ENCODE measurements at places on chromosomes 1 and 21. TPM values are rescaled to one million over a fixed set of nuclear protein-coding genes. Genes with fewer than 3 reads are reported as not detected.
A peak's percentile ranks its signal among the peaks of the same experiment; 100 is the strongest.

- H3K4me1 ChIP-seq, result no peaks in the 10 kb centered on the region
- no peak for DNase-seq
- H3K27ac ChIP-seq, result no peak overlapping the region
- no peak overlapping the region for H3K4me3 ChIP-seq
- no peaks in the 10 kb centered on the region for H3K27me3 ChIP-seq
Observed at GRCh38 chr1:96688767-96689166, 32.8 kb upstream of the PTBP2 start.

DNA sequence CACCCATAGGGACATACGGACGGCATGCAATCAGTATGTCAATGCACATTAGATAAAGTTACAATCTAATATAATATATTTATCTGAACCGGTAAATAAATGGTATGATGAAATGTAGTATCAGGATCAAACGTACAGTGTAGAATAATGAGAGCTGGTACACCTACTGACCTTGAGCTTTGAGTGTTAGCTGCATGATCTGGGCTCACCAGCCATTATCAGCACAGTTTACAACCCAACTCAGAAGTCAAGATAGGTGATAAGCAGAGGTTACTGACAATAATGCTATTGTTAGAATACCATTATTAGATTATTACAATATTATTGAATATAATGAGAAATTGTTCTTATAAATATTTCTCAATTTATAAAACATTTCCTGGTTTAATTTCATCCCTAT lies 103.0 kb upstream of the ESRRG start:
- no peaks in the 10 kb centered on the region for H3K27me3 ChIP-seq
- DNase-seq, result no peak
- H3K36me3 ChIP-seq, result no peaks in the 10 kb centered on the region
- H3K4me3 ChIP-seq, result no peak overlapping the region
- no peaks in the 10 kb centered on the region for H3K4me1 ChIP-seq
- no peak overlapping the region for H3K27ac ChIP-seq

DNA sequence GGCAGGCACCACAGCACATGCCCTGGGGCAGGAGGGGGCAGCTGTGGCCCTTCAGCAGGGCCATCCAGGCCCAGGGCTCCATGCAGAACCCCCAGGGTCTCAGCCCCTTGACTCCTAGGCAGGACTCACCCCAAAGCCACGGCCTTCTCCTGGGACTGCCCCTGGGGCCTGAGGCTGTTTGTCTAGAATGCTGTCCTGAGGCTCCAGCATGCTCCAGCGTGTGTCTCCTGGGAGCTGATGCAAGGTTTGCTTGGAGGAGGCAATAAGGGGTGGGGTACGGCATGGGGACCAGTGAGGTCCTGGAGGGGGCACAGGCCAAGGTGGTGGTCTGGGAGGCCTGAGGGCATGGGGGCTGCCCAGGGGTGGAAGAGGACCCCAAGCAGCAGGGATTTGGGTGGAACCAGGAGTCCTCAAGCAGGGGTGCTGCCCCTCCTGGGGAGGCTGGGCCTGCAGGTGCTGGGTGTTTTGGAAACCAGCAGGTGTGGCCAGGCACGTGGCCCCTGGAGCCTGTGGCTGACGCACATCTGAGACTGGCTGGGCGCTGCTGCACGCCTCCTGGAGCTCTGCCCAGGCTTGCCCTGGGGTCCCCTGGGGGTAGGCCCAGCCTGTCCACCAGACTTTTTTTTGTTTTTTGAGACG lies 7.8 kb upstream of the CALML6 start:
- H3K27ac ChIP-seq, result peak overlapping the region; percentile 4
- H3K4me1 ChIP-seq, result peaks cover 17% of the 10 kb centered on the region

DNA sequence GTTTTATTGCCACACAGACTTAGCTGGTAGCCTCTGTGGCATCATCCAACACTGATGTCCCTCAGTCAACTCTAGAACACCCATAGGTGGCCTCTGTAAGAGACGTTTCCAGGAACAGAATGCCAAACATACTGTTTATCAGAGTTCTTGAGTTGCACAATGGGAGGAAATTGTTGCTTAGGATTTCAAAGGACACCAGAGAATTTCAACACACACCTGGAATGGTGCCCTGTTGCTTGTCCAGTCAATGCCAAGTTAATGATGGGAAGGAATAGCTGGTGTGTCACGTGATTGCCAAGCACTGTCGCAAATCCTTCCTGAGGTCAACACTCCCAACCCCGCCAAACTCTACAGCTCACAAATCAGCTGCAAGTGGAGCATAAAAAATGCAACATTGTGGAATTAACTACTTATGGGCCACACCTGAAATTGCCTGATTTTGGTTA lies 28.6 kb upstream of the DUSP23 start:
- peaks cover 5% of the 10 kb centered on the region for H3K4me1 ChIP-seq
- no peaks in the 10 kb centered on the region for H3K27me3 ChIP-seq
- no peak overlapping the region for H3K27ac ChIP-seq
- peak; percentile 8 for DNase-seq
- no peak overlapping the region for H3K4me3 ChIP-seq

DNA sequence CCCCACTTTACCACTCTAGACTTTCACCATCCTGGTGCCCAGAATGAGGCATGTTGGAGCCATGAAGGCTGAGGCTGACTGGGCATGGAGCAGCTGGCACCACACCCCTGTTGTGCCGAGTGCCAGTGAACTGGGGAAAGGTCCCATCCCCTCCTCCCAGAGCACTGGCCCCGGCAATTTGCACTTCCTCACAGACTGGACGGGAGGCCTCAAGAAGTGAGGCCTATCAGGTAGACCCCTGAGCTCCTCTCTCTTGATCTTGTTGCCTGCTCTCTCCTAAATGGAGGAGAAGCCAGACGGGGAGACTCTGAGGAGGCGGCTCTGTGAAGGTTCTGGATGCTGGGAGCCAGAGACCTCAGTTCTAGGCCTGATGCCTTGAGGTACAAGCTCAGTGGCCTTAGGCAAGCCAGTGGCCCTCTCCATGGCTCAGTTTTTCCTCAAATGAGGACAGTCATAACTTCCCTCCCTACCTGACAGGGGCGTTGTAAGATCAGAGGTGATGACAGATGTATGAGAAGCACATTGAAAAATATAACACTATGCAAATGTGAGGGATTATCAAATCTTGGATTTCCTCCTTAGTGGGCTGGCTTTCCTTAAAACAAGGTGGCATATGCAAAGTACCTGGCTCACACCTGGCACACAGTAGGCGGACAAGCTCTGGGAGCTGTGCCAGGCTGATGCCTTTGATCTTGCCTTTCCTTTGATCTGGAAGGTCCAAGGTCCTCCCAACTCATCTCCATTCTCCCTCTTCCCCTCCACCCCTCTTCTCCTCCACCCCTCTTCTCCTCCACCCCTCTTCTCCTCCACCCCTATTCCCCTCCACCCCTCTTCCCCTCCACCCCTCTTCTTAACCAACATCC lies 6.7 kb downstream of the GRHL3 start:
- DNase-seq, result no peak
- H3K4me3 ChIP-seq, result no peak overlapping the region
- no peak overlapping the region for H3K27ac ChIP-seq
- no peaks in the 10 kb centered on the region for H3K36me3 ChIP-seq

DNA sequence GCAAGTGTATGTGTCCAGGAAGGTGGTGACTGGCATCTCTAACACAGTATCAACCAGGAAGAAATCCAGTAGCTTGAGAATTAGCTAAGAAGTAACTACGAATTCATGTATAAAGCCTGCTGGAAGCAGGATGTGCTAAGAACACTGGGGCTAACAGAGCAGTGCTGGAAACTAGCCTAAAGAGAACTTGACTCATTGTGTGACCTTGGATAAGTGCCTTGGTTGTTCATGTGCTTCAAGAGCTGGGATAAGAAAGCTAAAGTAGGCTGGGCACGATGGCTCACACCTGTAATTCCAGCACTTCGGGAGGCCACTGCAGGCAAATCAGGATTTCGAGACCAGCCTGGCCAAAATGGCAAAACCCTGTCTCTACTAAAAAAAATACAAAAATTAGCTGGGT lies 186.9 kb downstream of the RRAGC start:
- H3K4me3 ChIP-seq, result no peak overlapping the region
- H3K4me1 ChIP-seq, result no peaks in the 10 kb centered on the region

DNA sequence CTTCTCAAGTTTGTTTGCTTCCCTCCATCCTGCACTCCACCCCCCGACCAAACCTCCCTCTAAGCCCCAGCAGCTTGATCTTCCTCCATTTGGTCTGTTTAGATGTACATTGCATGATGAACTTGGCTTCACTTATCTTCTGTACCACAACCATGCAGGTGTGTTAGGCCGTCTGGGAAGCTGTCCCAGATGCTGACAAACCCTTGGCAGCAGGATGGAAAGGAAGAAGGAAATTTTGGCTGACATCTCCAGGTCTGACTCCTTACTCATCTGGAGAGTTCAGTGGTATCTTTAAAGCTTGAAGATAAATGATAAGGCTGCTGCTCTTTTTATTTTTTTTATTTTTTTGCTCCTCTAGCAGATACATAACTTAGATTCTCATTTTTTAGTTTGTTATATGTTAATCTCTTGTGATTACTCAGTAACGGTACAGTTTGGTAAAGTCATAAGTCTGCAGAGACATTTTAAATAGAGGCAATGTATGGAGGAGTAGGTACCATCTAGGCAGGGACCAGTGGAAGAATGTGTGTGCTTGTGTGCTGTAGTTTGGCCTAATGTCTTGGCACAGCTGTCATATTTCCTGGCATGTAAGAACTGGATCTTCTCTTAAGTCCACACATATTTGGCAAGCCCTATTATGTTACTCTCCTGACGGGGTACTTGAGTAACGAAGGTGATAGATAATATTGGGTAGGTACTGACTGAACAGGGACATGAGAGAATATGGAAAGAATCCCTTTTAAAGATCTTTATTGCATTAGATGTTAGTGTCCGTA lies 79.7 kb downstream of the CACHD1 start:
- no peaks in the 10 kb centered on the region for H3K36me3 ChIP-seq
- no peak for DNase-seq
- H3K4me3 ChIP-seq, result no peak overlapping the region
- H3K27ac ChIP-seq, result no peak overlapping the region

GRCh38 chr1:6040444-6040843 lies 5.2 kb upstream of the KCNAB2 start:
- H3K4me3 ChIP-seq, result no peak overlapping the region
- no peaks in the 10 kb centered on the region for H3K36me3 ChIP-seq
- no peak overlapping the region for H3K27ac ChIP-seq
- DNase-seq, result no peak

- no peaks in the 10 kb centered on the region for H3K27me3 ChIP-seq
- H3K4me3 ChIP-seq, result peak overlapping the region; percentile 88
- peak overlapping the region; percentile 81 for H3K27ac ChIP-seq
- peaks cover 14% of the 10 kb centered on the region for H3K36me3 ChIP-seq
Observed at GRCh38 chr1:42815941-42816584, 859 bp upstream of the ERMAP start.

DNA sequence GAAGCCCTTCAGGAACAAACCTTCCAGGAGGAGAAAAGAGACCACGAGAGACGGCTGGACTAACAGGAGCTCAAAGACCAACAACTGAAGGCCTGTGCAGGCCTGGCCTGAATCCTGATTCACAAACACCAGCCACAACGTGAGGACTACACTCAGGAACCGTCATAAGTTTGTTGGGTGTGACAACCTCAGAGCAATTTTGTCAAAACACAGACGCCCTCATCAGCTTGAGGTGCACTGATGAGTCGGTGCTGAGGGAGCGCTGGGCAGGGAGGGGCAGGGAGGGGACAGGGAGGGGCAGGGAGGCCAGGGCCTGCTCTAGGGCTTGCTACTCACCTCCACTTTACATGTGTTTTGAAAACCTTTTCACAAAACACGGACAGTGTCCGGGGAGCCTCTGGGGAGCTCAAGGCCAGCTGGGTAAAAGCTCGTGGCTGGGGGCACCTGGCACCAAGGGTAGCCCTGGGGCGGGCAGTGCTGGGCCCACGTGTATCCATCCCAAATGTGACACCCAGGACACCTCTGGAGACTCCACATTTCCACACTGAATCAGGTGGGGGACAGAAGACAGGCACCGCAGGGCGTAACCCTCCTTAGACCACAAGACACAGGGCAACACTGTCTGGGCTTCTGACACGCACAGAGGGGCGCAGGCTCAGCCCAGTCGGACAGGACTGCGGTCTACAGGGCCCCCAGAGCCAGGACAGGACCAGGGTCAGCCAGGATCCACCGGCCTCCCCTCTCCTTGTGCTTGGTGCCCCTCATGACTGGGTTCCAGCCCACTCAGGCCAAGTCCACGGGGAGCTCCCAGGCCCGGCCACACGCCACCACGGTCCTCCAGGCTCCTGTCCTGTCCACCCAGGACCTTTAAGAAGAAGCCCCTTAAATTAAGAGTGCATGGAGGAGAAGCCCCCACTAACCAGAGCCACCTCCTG lies 16.5 kb downstream of the LSS start:
- DNase-seq, result no peak
- H3K36me3 ChIP-seq, result peaks cover 5% of the 10 kb centered on the region
- no peak overlapping the region for H3K4me3 ChIP-seq
- no peaks in the 10 kb centered on the region for H3K4me1 ChIP-seq
- no peaks in the 10 kb centered on the region for H3K27me3 ChIP-seq
- H3K27ac ChIP-seq, result peak overlapping the region; percentile 9

GRCh38 chr1:175221557-175222175 lies 29.1 kb upstream of the KIAA0040 start:
- no peak overlapping the region for H3K27ac ChIP-seq
- no peaks in the 10 kb centered on the region for H3K4me1 ChIP-seq
- no peak for DNase-seq
- H3K4me3 ChIP-seq, result no peak overlapping the region
- H3K36me3 ChIP-seq, result no peaks in the 10 kb centered on the region

DNA sequence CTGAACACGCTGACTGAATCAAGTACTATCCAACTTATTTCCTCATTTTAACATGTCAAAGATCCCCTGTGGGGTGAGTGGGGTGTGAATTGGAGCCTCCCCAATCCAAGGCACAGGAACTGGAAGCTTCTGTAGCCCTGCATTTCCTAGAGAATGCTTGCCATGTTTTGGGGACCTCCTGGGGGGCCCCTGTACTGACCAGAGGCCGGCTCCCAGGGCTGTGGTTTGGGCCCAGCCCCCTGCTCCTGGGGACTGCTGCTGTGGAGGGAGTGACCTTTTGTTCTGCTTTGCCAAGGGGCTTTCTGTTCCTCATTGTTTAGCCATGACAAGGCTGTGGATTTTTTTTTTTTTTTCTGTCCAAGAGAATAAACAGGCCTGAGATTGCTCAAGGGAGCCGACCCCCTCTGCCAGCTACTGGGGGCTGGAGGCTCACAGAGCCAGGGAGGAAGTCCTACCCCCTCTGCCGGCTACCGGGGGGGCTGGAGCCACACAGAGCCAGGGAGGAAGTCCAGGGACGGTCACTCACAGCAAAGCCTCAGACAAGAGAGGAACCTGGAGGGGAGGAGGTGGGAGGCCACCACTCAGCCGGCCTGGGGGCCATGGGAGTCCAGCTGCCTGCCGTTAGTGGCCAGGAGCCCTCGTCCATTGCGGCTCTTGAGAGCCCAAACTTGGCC lies 17.4 kb downstream of the TNFRSF1B start:
- H3K4me1 ChIP-seq, result peaks cover 10% of the 10 kb centered on the region
- peak overlapping the region; percentile 45 for H3K27ac ChIP-seq
- H3K36me3 ChIP-seq, result no peaks in the 10 kb centered on the region
- H3K27me3 ChIP-seq, result peaks cover 17% of the 10 kb centered on the region
- no peak overlapping the region for H3K4me3 ChIP-seq

The LRRC8B gene
- 0.18 TPM for total RNA-seq

The NFASC gene
- total RNA-seq, result 4.7 TPM

The OR2T29 gene
- total RNA-seq, result not detected

The INKA2 gene
- total RNA-seq, result 1.7 TPM

The C1orf232 gene
- total RNA-seq, result not detected

The HCN3 gene
- total RNA-seq, result 1.3 TPM

The HMCN1 gene
- total RNA-seq, result 1.8 TPM

Data from HFFc6 (cell line).